Amniotic epithelial cell (primary cell): ENCODE measurements at places on chromosomes 5 and 9.
A peak's percentile ranks its signal among the peaks of the same experiment; 100 is the strongest.

- no peak for DNase-seq
These were observed 471.4 kb downstream of the SPOCK1 start for GRCh38 chr5:137027758-137028157.

- DNase-seq, result no peak
These were observed 135.8 kb downstream of the TRIM36 start for GRCh38 chr5:115033861-115034260.

GRCh38 chr5:163916376-163916775 is 411.0 kb downstream of the MAT2B start:
- DNase-seq, result peak; percentile 83

DNA sequence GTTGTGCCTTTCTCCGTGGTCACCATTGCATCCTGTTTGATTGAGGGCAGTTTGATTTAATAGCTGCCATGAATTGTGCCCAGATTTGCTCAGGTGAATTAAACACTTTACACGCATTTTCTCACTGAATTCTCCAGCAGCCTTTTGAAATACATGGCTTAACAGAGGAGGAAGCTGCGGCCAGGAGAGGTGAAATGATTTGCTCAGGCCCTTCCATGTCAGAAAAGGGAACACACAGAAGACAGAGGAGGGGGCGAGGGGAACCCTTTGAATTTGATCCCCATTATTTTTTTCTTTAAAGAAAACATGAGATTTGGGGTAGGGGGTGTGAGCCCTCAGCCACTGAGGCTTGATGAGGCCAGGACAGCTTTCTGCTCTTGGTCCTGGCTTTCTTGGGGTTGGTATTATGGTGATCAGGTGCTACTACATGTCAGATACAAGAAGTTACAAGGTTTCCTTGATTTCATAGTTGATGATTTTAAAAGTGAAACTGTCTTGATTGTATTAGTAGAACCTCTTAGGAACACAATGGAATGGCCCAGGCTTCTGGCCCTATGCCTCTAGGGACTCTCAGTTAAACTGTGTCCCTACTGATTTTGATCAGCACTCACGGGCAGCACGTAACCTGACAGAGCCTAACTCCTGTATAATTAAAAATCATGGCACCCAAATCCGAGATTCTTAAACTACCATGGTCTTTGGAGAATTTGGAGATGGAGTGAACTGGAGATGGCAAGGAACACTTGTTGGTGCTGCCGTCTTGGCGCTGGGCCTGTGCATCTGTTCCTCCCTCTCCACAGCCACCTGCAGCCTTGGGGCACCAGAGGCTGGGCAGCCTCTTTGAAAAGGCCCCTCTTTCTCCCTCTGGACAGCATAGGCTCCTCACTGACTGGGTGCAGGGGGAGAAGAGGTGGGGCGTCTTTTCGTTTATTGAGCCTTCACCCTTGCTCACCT is 107.9 kb downstream of the TRIO start:
- DNase-seq, result no peak

DNA sequence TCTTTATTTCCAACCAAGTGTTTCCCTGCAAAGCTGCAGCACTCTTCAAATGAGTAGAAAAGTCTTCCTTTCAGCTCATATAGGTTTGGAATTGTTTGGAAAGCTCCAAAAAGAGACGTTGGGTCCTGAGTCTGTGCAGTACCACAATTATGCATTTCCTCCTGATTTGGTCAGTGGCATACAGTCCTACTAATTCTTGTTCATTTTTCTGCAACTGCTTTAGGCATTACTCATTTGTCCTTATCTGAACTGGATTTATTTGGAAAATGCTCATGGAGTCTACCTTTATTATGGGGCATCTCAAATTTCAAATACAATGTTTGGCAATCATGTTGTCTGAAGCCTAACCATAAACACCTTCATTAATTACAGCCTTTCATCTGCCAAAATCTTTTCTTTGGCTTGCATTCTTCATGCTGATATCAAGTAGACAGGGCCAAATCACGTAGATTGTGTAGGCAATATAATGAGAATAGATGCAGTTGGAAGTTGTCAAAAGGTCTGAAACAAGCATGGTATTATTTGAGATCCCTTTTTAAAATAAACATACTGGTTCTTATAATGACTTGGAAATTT is 232.8 kb downstream of the TLE1 start:
- peak; percentile 79 for DNase-seq

DNA sequence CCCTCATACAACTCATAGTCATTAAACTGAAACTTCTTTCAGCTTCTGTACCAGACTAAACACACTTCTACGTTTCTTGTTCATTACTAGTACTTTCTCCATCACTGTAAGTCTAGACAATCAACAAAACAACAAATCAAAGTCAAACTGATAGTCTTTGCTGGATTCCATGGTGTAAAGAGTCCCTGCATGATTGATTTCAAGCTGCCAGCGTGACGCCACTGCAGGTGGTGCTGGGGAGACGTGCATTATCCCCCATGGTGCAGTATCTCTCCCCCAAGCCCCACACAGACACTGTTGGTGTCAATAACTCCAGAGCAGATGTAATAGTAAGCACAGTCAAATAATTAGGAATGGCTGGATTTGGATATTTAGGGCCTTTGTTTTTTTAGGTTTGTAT is 10.7 kb upstream of the SLC2A8 start:
- no peak for DNase-seq

DNA sequence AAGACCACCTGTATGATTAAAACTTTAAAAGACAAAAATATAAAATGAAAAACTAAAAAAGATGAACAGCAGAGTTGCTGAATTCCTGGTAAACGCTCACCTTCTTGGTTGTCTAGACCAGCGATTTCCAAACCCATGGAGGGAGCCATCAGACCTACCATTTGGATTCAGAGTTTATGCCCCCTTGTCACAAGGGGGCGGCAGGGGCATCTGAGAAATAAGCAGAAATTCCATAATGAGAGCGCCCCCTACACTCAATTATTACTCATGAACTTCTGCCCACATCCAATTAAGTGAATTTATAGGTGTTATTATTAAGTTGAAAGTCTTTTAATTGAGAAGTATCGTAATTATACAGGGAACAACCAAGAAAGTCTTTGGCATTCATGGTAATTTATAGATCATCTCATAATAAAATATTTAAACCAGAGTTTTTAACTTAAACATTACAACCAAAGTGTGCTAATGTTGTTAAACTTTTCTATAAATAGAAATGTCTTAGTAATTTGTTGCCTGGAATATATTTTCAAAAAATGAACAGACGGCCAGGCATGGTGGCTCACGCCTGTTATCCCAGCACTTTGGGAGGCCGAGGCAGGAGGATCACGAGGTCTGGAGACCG is 35.2 kb upstream of the SPATA31C2 start:
- DNase-seq, result peak; percentile 83

DNA sequence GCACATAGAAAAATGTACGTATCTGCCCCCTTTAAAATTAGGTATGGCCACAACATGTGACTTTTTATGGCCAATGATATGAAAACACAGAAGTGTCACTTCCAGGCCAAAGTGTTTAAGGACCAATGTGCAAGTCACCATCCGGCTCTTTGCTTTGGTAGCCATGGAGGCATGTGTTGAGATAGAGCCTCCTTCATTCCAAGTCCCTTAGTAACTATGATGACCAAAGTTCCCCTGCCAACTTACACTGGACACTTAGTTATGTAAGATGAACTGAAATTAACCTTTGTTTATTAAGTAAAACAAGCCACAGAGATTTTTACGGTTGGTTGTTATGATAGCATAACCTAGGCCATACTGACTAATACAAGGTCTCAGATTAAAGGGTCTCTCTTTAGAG is 51.0 kb downstream of the FBN2 start:
- DNase-seq, result peak; percentile 20

- no peak for DNase-seq
These were observed 984.4 kb upstream of the DMAC1 start for GRCh38 chr9:8783941-8784340.

GRCh38 chr9:70602321-70603019 is 188.0 kb upstream of the KLF9 start:
- peak; percentile 91 for DNase-seq

GRCh38 chr5:123278284-123278683 is 144.9 kb downstream of the CEP120 start:
- peak; percentile 7 for DNase-seq

GRCh38 chr9:1747417-1747967 is 267.7 kb upstream of the SMARCA2 start:
- DNase-seq, result no peak
